PC-3 (cell line): ENCODE measurements at places on chromosomes 3 and 15. TPM values are rescaled to one million over a fixed set of nuclear protein-coding genes. Genes with fewer than 3 reads are reported as not detected.
A peak's percentile ranks its signal among the peaks of the same experiment; 100 is the strongest.

GRCh38 chr15:35218215-35218614, 133.1 kb upstream of the NANOGP8 start:
- no peak for DNase-seq

GRCh38 chr3:23657647-23658046, 148.1 kb upstream of the UBE2E1 start:
- no peak for DNase-seq

GRCh38 chr3:15050405-15051092, 14.6 kb downstream of the MRPS25 start:
- DNase-seq = no peak

GRCh38 chr3:15269091-15269989, 63.0 kb downstream of the SH3BP5 start:
- peak; percentile 98 for DNase-seq

Gene CHDH
- total RNA-seq = 3.2 and 5.1 TPM in 2 replicates

GRCh38 chr3:79081335-79081734, 686.5 kb downstream of the ROBO1 start:
- DNase-seq = no peak

Gene CTXND1
- not detected in 2 replicates for total RNA-seq

Gene GNAT1
- total RNA-seq = 0.22 TPM in 1 of 2 replicates, not detected in the other

Gene ETV5
- 41.4 and 60.6 TPM in 2 replicates for total RNA-seq

GRCh38 chr3:4042869-4043268, 243.6 kb downstream of the LRRN1 start:
- DNase-seq = no peak

DNA sequence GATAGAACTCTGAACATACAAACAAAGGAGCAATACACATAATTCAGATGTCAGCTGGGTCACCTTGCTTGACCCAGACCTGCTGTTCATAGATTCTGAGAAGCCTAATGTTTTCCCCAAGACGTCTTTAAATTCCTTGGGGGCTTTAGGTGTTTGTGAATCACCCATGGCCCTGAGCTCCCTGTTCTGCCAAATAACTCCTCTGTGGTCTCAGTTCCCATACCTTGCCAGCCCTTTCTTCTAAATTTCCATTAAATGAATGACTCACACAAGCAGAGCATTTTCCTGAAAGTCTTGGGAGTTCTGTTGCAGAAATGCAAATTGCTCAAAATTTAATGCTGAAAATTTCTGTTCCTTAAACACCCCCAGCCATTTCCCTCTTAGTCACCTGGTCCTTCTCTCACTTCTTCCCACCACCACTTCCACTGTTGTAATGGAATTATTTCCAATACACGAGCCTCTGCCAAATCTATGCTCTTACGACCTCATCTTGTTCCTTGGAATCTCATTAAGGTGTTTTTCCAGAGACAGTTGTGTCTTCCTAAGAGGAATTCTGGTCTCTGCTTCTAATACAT, 33.4 kb upstream of the PSMD6 start:
- DNase-seq = peak; percentile 60

Gene TRH
- total RNA-seq = not detected in 2 replicates

Gene ROPN1B
- total RNA-seq = 0.18 TPM in 1 of 2 replicates, not detected in the other

DNA sequence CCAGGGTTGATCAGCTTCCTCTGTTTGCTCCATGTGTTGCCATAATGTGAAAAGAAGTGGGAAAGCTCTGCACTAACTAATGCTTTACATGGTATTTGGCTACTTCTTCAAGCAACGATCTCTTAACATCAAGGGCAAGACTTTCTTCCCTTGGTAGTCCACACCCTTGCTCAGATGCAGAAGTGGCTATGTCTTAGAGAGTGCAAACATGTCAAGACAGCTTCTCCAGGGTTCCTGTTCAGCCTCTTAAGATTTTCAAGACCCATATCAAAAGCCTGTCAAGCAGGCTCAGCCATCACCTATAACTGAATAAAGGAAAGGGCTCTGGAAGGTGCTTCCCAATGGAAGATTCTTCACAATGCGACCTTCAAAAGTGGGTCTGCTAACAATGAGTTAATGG, 64.8 kb upstream of the CSTA start:
- DNase-seq = no peak

Gene CCR8
- not detected in 2 replicates for total RNA-seq

DNA sequence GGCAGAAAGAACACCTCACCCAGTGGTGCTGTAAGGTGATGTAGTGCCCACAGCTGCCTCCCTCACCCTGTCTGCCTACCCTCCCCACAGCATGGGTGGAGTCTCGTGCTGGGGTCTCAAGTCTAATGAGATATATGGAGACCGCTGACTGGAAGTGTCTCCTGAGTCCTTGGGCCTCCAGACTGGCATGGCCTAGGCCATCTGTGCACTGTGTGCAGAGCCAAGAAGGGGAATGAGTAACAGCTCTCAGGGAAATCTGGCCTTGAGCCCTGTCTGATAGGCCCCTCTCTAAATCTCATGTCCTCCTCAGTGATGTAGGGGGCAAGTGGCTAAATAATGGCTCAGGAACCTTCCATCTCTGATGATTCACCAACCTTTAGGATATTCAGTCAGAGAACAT, 277.4 kb downstream of the PLCL2 start:
- DNase-seq = no peak

Gene GLDN
- total RNA-seq = 0.15 TPM in 1 of 2 replicates, not detected in the other

- DNase-seq = peak; percentile 86
Measured at GRCh38 chr3:88113311-88114162, 36.2 kb upstream of the C3orf38 start.

Gene GOLGA8M
- total RNA-seq = 0.51 TPM in 1 of 2 replicates, not detected in the other

GRCh38 chr3:157045238-157045850, 114.6 kb downstream of the CCNL1 start:
- DNase-seq = no peak

Gene IL16
- 0.04 TPM in 1 of 2 replicates, not detected in the other for total RNA-seq

- no peak for DNase-seq
Measured at GRCh38 chr3:4838621-4839022, 140.6 kb upstream of the BHLHE40 start.

GRCh38 chr3:134002306-134002705, 27.4 kb downstream of the SLCO2A1 start:
- no peak for DNase-seq

GRCh38 chr3:61893840-61894566, 332.6 kb downstream of the PTPRG start:
- DNase-seq = no peak

Gene BBS4
- total RNA-seq = 7.5 and 18.7 TPM in 2 replicates

Gene SMCO1
- not detected in 2 replicates for total RNA-seq

Gene MCF2L2
- total RNA-seq = 3.6 and 3.9 TPM in 2 replicates

GRCh38 chr15:69703532-69704187, 251.0 kb downstream of the RPLP1 start:
- DNase-seq = no peak
